ENCODE measurements at places on chromosomes 1 and 21.
A peak's percentile ranks its signal among the peaks of the same experiment; 100 is the strongest.

DNA sequence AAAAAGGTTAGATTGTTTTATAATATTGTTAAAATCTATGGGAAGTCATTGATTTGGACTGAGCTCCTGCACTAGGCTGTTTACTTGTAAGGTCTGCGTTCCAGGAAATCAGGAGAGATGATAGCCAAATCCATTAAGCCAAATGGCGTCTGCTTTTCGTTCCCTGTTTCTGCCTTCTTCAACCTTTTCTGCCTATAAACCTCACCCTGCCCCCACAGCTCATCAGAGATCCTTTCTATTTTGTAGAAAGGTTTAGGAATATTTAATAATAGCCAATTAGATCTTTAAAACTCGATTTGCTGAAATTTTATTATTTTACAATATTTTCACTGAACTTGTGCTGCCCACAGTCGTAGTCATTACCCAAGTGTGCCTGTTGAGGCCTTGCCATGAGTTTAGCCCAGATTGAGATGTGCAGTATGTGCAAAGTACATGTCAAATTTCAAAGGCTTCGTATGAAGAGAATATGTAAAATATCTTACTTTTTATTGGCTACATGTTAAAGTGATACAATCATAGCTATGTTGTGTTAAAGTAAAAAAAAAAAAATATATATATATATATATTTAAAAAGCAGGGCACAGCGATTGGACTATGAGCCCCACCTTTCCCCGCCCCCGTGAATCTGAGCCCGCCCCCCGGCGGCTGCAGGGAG, 444 bp upstream of the IARS2 start:
- H3K27ac ChIP-seq, result peak overlapping the region; percentile 77
- H3K27me3 ChIP-seq, result no peaks in the 10 kb centered on the region
- peaks cover 22% of the 10 kb centered on the region for H3K36me3 ChIP-seq
- no peaks in the 10 kb centered on the region for H3K4me1 ChIP-seq
- peak overlapping the region; percentile 97 for H3K4me3 ChIP-seq

DNA sequence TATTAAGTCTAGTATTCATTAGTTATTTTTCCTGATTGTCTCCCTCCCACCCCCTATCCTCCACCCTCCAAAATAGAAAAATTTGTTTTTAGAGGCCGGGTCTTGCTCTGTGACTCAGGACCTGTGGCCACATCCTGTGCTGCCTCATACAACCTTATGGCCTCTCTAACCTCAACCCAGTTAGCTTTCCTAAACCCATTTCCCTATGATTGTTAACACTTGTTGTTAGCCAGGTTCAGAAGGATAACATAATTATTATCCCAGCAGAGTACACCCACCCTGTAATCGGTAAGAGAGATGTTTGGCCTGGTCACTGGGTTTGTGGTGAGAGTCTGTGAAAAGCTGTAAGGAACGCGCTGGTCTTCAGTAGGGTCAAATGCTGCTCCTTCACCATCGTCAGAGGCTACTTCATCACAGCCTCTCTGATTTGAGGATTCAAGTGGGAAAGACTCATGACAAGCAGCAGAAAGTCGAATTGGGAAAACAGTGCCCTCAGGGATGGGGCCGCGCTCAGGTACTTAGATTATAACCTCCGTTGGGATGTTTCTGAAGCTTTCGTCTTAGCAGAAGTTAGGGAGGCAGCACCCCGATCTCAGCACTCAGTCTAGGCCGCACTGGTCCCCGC, 35.9 kb upstream of the HMGN1 start:
- no peaks in the 10 kb centered on the region for H3K27me3 ChIP-seq
- H3K27ac ChIP-seq, result no peak overlapping the region
- no peaks in the 10 kb centered on the region for H3K36me3 ChIP-seq

DNA sequence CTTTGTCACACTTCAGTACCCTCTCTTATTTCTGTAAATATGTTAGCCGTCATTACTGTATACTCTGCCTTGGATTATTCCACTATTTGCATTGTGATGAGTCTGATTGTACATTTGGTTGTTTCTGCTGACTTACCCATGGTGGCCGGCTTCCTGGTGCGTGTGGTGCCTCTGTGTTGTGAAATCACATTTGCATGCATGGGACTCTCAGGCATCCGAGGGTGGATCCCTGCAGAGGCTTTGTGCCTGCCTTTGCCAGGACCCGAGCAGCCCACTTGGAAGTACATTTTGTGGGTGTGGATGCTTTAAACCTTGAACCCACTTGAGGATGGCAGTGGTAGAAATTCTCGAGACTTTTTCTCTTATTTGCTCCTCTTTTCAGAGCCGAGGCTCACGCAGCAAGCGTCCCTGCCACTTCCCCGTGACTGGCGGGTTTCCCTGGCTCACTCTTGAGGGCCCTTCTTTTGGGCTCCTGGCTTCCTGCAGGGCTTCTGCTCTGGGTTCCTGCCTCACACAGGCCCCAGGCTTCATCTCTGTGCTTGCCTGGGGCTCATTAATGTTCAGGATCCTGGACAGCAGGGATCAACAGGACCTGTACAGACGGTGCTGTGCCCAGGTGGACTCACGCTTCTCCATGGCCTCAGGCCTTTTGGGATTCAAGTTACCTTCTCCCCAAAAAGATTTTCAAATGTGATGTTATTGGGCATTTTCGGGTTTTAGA, 36.6 kb downstream of the POFUT2 start:
- no peak overlapping the region for H3K4me3 ChIP-seq
- DNase-seq, result no peak
- H3K27me3 ChIP-seq, result no peaks in the 10 kb centered on the region
- no peak overlapping the region for H3K27ac ChIP-seq
- no peaks in the 10 kb centered on the region for H3K36me3 ChIP-seq

DNA sequence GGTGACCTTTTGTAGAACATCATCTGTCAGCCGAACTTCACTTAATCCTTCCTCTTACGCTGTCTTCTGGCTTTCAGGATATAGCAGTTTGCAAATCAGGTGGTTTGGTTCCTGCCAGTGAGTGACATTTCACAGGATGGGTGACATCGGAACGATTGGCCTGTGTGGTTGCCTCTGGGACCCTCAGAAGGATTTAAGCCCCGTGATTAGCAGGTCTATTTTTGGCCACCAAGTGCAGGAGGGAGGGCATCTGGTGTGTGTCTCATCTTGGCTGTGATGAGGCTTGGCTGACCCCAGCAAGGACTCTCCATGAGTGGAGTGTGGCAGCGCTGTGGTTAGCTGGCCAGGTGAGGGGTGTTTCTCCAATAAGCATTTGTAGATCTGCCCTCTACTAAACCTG, 407.6 kb upstream of the VAMP3 start:
- H3K4me3 ChIP-seq, result no peak overlapping the region
- no peaks in the 10 kb centered on the region for H3K27me3 ChIP-seq
- no peaks in the 10 kb centered on the region for H3K36me3 ChIP-seq
- no peak overlapping the region for H3K27ac ChIP-seq
- DNase-seq, result no peak

DNA sequence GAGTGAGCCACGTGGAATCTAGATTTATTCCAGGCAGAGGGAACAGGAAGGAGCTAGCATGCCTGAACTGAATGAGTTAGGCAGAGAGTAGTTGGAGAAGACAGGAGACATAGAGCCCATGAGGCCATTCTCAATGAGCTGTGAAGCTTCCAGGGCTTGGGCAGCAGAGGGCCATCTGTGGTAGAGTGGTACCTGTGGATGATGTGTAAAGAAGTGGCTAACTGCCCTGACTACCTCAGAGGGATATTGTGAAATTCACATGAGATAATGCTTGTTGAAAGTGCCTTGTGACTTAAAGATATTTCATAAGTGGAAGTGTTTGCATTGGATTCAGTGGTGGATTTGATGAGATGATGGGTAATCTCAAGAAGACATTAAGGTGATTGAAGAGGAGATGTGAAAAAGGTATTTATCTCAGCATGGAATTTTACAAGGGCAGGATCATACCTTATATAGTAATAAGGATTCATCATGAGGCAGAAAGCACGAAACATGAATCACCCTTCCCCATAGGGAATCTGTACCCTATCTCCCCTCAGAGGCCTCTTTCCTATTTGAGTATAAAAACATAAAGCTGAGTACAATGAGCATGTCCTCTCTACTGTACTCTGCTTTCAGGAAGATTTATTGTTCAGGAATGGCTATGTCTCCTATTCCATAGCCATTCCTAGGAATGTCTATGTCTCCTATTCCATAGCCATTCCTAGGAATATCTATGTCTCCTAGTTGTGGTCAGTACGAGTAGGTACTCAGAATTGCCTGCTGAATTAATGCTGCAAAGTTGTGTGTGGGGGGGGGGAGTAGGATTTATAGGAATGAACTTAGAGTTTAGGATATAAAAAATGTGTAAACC, 146.8 kb downstream of the PAPPA2 start:
- no peak overlapping the region for H3K4me3 ChIP-seq
- no peaks in the 10 kb centered on the region for H3K4me1 ChIP-seq
- DNase-seq, result no peak
- H3K27me3 ChIP-seq, result no peaks in the 10 kb centered on the region

DNA sequence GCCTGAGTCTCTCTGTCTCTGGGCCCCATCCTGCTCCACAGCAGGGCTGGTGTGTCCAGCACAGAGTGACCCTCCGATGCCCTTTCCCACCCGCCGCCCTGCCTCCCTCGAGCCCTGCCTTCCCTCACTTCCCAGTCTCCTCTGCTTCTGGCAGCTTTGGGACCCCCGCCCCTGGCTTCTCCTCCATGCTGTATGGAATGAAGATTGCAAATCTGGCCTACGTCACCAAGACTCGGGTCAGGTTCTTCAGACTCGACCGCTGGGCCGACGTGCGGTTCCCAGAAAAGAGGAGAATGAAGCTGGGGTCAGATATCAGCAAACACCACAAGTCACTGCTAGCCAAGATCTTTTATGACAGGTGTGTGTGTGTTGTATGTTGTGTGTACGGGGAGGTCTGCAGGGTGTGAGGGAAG, 14.3 kb downstream of the MOV10 start:
- H3K4me3 ChIP-seq, result no peak overlapping the region
- DNase-seq, result peak; percentile 63
- no peak overlapping the region for H3K27ac ChIP-seq

DNA sequence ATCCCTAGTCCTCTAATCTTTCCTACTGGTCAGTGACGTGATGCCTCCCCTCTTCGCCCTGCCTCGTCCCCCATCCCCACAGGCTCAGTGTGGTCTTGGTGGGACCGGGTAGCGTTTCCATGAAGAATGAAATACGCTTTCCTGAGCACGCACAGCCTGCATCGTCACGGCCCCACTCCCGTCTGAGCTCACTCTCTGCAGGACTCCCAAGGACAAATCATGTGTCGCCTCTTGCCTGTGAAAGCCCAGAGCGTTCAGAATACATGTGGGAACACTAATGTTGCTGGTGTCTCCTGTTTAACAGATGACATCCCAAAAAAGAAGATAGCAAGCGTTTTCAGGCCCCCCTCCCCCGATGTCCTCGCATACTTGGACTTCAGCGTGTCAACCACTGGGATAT, 49.2 kb downstream of the S100B start:
- no peaks in the 10 kb centered on the region for H3K4me1 ChIP-seq
- peaks cover 62% of the 10 kb centered on the region for H3K36me3 ChIP-seq
- no peak overlapping the region for H3K4me3 ChIP-seq
- no peaks in the 10 kb centered on the region for H3K27me3 ChIP-seq

DNA sequence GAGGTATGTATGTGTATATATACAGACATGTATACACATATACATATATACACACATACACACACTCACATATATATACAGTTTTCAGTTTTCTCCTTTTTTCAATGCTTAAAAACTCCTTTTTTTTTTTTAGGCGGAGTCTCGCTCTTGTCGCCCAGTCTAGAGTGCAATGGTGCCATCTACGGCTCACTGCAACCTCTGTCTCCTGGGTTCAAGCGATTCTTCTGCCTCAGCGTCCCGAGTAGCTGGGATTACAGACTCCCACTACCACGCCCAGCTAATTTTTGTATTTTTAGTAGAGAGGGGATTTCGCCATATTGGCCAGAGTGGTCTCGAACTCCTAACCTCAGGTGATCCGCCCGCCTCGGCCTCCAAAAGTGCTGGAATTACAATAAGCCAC, 27.0 kb downstream of the STYXL2 start:
- peak overlapping the region; percentile 21 for H3K4me3 ChIP-seq
- H3K27ac ChIP-seq, result no peak overlapping the region
- H3K36me3 ChIP-seq, result peaks cover 17% of the 10 kb centered on the region
- H3K27me3 ChIP-seq, result no peaks in the 10 kb centered on the region
- no peak for DNase-seq

GRCh38 chr1:234963904-234964702, 164.5 kb downstream of the TOMM20 start:
- H3K27me3 ChIP-seq, result no peaks in the 10 kb centered on the region
- peak overlapping the region; percentile 85 for H3K27ac ChIP-seq
- peaks cover 20% of the 10 kb centered on the region for H3K4me1 ChIP-seq
- no peak for DNase-seq
- H3K36me3 ChIP-seq, result no peaks in the 10 kb centered on the region

GRCh38 chr1:160879056-160879455, 5.9 kb downstream of the ITLN1 start:
- no peak overlapping the region for H3K27ac ChIP-seq
- H3K4me1 ChIP-seq, result no peaks in the 10 kb centered on the region
- no peaks in the 10 kb centered on the region for H3K27me3 ChIP-seq
- DNase-seq, result no peak

- no peak overlapping the region for H3K4me3 ChIP-seq
- no peak for DNase-seq
- no peaks in the 10 kb centered on the region for H3K27me3 ChIP-seq
- no peak overlapping the region for H3K27ac ChIP-seq
- H3K36me3 ChIP-seq, result no peaks in the 10 kb centered on the region
Observed at GRCh38 chr1:113325022-113325421, 65.3 kb upstream of the MAGI3 start.

GRCh38 chr1:231020139-231020601, 19.9 kb downstream of the FAM89A start:
- H3K27ac ChIP-seq, result no peak overlapping the region
- H3K27me3 ChIP-seq, result no peaks in the 10 kb centered on the region
- DNase-seq, result no peak
- no peak overlapping the region for H3K4me3 ChIP-seq
- no peaks in the 10 kb centered on the region for H3K36me3 ChIP-seq

- H3K4me1 ChIP-seq, result peaks cover 26% of the 10 kb centered on the region
- no peaks in the 10 kb centered on the region for H3K27me3 ChIP-seq
- peaks cover 3% of the 10 kb centered on the region for H3K36me3 ChIP-seq
- no peak overlapping the region for H3K4me3 ChIP-seq
Observed at GRCh38 chr1:35714921-35715567, 3.6 kb downstream of the C1orf216 start.

- no peaks in the 10 kb centered on the region for H3K4me1 ChIP-seq
- no peak overlapping the region for H3K27ac ChIP-seq
- no peak for DNase-seq
- H3K27me3 ChIP-seq, result no peaks in the 10 kb centered on the region
- H3K4me3 ChIP-seq, result no peak overlapping the region
Observed at GRCh38 chr1:74396933-74397332, 115.5 kb downstream of the LRRC53 start.

GRCh38 chr1:59180735-59181134, 116.2 kb upstream of the FGGY start:
- H3K27me3 ChIP-seq, result no peaks in the 10 kb centered on the region
- no peaks in the 10 kb centered on the region for H3K36me3 ChIP-seq
- H3K27ac ChIP-seq, result peak overlapping the region; percentile 75
- H3K4me3 ChIP-seq, result no peak overlapping the region
- peaks cover 23% of the 10 kb centered on the region for H3K4me1 ChIP-seq
- DNase-seq, result no peak

DNA sequence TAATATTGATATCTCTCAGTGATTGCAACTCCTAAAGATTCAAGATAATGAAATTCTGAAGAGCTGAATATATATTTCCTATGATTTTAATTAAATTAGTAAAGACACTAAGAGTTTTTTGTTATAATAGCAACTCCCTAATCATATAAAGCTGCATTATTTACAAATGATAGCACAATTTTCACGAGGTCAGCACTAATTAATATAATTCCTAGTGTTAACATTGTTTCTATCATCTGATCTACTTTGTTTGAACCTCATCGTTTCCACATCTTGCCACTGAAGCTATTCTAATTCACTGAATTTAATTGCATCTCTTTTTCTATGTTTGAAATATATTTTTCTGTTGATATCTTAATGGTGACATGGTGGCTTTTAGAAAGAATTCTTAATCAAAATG, 279.1 kb upstream of the ADGRL4 start:
- H3K4me1 ChIP-seq, result no peaks in the 10 kb centered on the region
- H3K27ac ChIP-seq, result no peak overlapping the region
- H3K4me3 ChIP-seq, result no peak overlapping the region
- no peaks in the 10 kb centered on the region for H3K27me3 ChIP-seq
- DNase-seq, result no peak
